CD4-positive, alpha-beta T cell treated with Interleukin-1 beta for 1 hour (primary cell): ENCODE measurements at places on chromosomes 3 and 15.

GRCh38 chr3:171956705-171957104, 82.7 kb upstream of the FNDC3B start:
- DNase-seq = no peak

- no peak for DNase-seq
Observed at GRCh38 chr15:29566914-29567313, 255.4 kb downstream of the TJP1 start.

DNA sequence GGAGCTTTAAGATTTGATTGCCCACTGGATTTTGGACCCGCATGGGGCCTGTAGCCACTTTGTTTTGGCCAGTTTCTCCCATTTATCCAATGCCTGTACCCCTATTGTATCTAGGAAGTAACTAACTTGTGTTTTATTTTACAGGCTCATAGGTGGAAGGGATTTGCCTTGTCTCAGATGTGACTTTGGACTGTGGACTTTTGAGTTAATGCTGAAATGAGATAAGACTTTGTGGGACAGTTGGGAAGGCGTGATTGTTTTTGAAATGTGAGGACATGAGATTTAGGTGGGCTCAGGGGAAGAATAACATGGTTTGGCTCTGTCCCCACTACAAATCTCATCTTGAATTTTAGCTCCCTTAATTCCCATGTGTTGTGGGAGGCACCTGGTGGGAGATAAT, 30.7 kb upstream of the NECTIN3 start:
- DNase-seq = no peak

- DNase-seq = no peak
Observed at GRCh38 chr3:124121379-124122312, 129.7 kb upstream of the ROPN1 start.

DNA sequence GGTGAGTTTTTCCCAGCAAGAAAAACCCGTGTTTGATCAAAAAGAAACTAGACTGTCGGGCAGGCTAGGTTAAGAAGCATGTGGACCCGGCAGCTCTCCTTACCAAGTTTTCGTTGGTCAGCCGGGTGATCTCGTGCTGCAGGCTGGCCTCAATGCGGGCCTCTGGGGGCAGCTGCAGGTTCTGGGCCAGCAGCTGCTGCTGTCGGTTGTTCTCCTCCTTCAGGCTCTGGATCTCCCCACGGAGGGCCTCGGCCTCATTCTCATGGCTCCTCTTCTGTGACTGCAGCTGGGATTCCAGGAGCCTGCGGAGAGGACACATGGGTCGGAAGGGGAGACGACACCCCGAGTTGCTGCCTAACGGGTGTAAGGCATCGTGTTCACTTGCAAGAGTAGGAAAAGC, 44.5 kb upstream of the MYO5C start:
- DNase-seq = no peak

GRCh38 chr3:166324401-166324800, 487.2 kb upstream of the BCHE start:
- DNase-seq = no peak

- peak; percentile 52 for DNase-seq
Observed at GRCh38 chr3:25911525-25912295, 121.8 kb downstream of the OXSM start.
